ENCODE measurements at places on chromosomes 11 and 22.

GRCh38 chr22:36873614-36874308, 13.0 kb downstream of the NCF4 start:
- H3K27me3 ChIP-seq: peaks cover 5% of the 10 kb centered on the region
- H3K4me3 ChIP-seq: no peak overlapping the region
- no peaks in the 10 kb centered on the region for H3K36me3 ChIP-seq
- no peaks in the 10 kb centered on the region for H3K4me1 ChIP-seq
- no peak overlapping the region for H3K27ac ChIP-seq

GRCh38 chr11:109435121-109435742, 13.2 kb downstream of the C11orf87 start:
- no peak overlapping the region for H3K4me3 ChIP-seq
- H3K27me3 ChIP-seq: peaks cover 57% of the 10 kb centered on the region
- H3K36me3 ChIP-seq: no peaks in the 10 kb centered on the region
- DNase-seq: no peak
- no peaks in the 10 kb centered on the region for H3K4me1 ChIP-seq

GRCh38 chr11:64239662-64240434, 1.0 kb upstream of the FKBP2 start:
- H3K4me3 ChIP-seq: peak overlapping the region; percentile 95
- H3K4me1 ChIP-seq: peaks cover 4% of the 10 kb centered on the region
- no peak for DNase-seq
- H3K27me3 ChIP-seq: no peaks in the 10 kb centered on the region
- H3K36me3 ChIP-seq: peaks cover 28% of the 10 kb centered on the region
- H3K27ac ChIP-seq: peak overlapping the region; percentile 74

DNA sequence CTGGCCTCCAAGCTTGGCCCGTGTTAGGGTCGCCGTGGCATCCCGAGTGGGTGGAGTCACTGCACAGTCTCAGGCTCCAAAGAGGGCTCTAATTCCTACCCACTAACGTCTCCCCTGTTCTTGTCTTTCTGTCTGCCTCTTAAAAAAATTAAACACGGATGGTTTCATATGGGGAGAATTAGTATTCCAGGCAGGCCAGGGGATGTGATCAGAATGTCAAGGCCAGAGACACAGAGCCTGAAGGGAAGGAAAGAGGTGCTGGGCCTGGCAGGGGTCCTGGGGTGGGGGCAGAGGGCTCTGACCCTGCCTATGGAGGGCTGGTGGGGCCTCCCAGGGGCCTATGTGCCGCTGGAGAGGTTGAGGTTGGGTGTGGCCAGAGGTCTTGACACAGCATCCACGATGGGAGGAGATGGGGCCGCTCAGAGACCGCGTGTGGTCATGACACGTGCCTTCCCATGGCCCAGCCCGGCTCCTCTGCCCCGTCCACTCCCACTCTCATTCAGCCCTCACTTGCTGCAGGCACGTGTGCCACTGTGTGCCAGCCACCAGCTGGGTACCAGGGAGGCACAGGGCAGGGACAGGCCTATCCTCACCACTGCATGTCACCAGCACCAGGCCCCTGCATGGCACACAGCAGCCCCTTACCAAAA, 56.5 kb downstream of the FLRT1 start:
- H3K4me1 ChIP-seq: no peaks in the 10 kb centered on the region
- DNase-seq: no peak
- no peak overlapping the region for H3K27ac ChIP-seq
- no peaks in the 10 kb centered on the region for H3K27me3 ChIP-seq
- no peaks in the 10 kb centered on the region for H3K36me3 ChIP-seq

DNA sequence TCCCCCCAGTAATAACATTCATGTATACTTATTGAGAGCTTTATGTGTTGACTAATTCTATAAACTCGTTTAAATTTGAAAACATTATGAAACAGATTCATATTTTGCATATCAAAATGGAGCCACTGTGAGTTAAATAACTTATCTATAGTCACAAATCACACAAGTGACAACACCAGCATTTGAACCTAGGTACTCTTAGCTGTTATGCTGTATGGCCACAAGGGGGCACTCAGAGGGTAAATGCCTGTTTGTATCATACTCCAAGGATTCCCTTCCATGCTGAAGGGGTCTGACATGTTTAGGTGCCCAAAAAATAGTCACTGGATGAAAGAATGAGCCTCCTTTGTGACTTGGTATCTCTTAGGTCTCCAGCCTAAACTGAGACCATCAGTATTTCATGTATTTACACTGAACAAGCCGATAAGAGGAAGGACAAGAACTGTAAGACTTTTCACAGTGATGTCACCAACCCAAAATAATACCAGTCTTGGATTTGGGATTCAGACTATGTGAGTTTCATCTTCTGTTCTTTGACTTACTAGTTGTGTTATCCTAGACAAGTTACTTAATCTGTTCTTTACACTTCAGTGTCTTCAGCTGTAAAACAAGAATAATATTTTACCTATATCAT, 12.2 kb upstream of the OR52D1 start:
- no peaks in the 10 kb centered on the region for H3K36me3 ChIP-seq
- no peaks in the 10 kb centered on the region for H3K27me3 ChIP-seq
- no peak overlapping the region for H3K4me3 ChIP-seq

GRCh38 chr11:43917851-43918250, 24.6 kb upstream of the C11orf96 start:
- DNase-seq: no peak
- H3K4me3 ChIP-seq: no peak overlapping the region
- no peaks in the 10 kb centered on the region for H3K4me1 ChIP-seq
- no peak overlapping the region for H3K27ac ChIP-seq

GRCh38 chr11:33476945-33477606, 219.9 kb downstream of the HIPK3 start:
- no peak overlapping the region for H3K4me3 ChIP-seq
- no peaks in the 10 kb centered on the region for H3K36me3 ChIP-seq
- H3K27ac ChIP-seq: no peak overlapping the region
- DNase-seq: no peak

- DNase-seq: no peak
- no peaks in the 10 kb centered on the region for H3K36me3 ChIP-seq
- H3K27me3 ChIP-seq: no peaks in the 10 kb centered on the region
- H3K4me3 ChIP-seq: no peak overlapping the region
- no peaks in the 10 kb centered on the region for H3K4me1 ChIP-seq
Measured at GRCh38 chr22:49543876-49544275, 283.8 kb downstream of the BRD1 start.

- H3K27me3 ChIP-seq: peaks cover 71% of the 10 kb centered on the region
- no peaks in the 10 kb centered on the region for H3K4me1 ChIP-seq
- no peak overlapping the region for H3K4me3 ChIP-seq
- H3K36me3 ChIP-seq: no peaks in the 10 kb centered on the region
- no peak for DNase-seq
Measured at GRCh38 chr11:1654388-1655167, 25.0 kb downstream of the KRTAP5-5 start.

All from endodermal cell (in vitro differentiated cells).